Activated CD4-positive, alpha-beta T cell treated with anti-CD3 and anti-CD28 coated beads for 4 hours (primary cell): ENCODE measurements at places on chromosomes 7 and 10.

DNA sequence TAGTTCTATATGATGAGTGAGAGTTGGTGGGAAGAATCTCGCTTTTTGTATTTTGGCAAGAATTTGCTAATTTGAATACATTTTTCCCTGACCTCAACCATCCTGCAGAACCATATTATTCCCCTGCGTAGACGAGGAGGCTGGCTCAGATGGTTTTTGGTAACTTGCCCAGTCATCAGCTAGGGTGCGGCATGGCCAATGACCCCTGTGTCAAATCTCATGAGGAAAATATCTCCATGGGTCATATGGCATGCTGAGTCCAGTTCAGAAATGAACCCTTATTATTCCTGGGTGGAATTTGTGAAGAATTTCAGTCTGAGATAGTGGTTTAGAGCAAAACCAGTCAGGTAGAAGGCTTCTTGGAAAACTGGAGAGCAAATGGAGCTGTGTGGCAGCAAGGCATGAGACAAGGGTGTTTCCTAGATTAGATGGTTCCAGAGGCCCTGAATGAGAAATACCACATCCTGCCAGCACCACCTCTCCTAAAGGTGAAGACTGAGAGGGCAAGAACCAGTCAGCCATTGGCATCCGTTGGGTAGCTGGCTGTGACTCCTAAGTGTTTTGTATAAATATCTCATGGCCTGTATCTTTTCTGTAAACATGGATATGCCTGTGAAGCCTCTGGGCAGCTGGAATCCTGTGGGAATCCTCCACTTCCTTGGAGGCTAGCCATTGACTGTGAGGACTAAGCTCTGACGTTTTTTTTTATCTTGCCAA, 5.8 kb upstream of the UPP1 start:
- peak; percentile 20 for DNase-seq

- no peak for DNase-seq
These were observed 119.4 kb upstream of the INHBA start for GRCh38 chr7:41822259-41822817.

- no peak for DNase-seq
These were observed 146.5 kb downstream of the FANK1 start for GRCh38 chr10:126042906-126043305.

DNA sequence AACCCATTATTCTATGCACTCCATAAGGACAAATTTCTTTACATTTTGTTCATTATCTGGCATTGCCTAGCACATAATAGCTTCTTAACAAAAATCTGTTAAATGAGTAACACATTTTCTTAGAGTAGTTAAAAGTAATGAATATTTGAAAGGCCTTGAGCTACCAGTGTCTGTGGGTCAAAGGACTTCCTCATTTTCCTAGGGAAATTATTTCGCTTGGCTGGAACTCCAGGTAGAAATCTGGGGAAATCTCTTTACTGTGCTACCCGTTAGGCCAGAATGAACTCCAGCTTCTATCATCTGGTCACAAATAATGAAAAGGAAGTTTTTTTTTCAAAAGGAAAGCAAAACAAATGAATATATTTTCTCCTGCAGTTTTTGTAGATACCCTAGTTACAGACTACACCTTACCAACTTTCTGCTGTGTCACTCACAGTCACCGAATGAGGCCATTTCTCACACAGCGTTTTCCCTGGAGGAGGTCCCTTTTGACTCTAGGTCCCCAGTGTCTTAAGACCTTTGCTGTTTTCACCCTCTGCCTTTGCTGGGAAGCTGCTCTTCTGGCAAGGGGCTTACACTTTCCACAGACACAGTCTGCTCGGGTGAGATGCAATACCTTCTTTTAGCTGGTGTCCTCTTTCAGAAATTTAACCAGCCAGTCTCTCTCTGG, 1.6 kb downstream of the SAMD9L start:
- DNase-seq, result no peak

GRCh38 chr10:61404751-61405150, 48.4 kb downstream of the TMEM26 start:
- DNase-seq, result no peak

GRCh38 chr7:19295376-19295775, 150.2 kb upstream of the FERD3L start:
- DNase-seq, result no peak

GRCh38 chr7:91098566-91098965, 165.7 kb upstream of the FZD1 start:
- no peak for DNase-seq

GRCh38 chr10:350981-351501, 215.8 kb downstream of the ZMYND11 start:
- DNase-seq, result no peak

DNA sequence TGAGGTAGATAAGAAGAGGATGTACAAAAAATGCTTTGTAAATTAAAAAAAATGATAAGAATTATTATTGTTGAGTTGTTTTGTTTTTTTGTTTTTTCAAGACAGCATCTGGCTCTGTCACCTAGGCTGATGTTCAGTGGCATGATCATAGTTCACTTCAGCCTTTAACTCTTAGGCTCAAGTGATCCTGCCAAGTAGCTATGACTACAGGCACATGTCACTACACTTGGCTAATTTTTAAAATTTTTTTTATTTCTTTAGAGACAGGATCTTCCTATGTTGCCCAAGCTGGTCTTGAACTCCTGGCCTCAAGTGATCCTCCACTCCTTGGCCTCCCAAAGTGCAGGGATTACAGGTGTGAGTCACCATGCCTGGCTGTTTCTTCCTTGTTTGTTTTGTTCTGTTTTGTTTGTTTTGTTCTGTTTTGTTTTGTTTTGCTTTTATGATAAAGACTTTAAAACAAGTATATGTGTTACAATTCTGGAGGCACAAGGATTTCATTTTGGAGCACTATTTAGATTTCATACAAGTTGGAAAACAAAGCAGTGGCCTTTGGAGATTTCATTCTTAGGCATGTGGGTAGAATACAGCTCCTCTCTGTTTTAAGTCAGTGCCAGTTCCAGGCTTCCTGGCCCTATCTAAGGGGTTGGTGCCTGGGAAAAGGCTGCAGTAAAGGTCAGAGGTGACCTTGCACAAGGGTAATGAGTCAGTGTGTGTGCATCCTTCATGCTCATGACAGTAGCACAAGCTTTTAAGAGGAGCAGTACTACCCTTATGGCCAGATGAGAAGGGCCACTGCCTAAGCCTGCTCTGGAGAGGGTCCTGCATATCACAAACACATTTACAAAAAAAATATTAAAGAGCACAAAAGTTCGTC, 17.9 kb downstream of the FGFBP3 start:
- DNase-seq, result no peak

DNA sequence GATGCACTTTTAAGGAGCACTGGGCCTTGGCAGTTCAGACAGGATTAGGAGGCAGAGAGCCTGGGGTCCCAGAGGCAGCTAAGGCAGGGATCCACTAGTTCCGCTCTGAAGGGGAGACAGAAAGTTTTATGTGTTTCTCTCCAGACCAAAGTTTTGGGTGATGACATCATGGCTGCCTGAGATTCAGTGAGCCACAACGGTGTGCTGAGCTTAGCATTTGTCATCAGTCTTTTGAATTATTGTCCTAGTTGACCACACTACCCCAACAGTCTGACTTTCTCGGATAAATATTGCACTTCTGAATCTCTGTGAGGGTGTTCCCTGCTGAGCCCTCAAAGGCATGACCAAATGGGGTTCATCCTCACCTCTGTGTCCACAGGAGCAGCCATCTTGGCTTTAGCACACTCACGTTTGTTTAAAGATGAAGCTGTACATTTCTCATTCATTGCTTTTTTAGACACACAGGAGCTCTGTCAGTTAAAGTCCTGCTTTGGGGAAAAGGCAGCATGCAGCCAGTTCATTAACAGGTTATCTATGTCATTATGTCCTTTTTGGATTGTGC, 297.7 kb upstream of the LRGUK start:
- DNase-seq, result no peak

GRCh38 chr7:33753881-33754525, 151.3 kb upstream of the BMPER start:
- DNase-seq, result no peak

- no peak for DNase-seq
These were observed 102.9 kb upstream of the FERD3L start for GRCh38 chr7:19248115-19248514.

DNA sequence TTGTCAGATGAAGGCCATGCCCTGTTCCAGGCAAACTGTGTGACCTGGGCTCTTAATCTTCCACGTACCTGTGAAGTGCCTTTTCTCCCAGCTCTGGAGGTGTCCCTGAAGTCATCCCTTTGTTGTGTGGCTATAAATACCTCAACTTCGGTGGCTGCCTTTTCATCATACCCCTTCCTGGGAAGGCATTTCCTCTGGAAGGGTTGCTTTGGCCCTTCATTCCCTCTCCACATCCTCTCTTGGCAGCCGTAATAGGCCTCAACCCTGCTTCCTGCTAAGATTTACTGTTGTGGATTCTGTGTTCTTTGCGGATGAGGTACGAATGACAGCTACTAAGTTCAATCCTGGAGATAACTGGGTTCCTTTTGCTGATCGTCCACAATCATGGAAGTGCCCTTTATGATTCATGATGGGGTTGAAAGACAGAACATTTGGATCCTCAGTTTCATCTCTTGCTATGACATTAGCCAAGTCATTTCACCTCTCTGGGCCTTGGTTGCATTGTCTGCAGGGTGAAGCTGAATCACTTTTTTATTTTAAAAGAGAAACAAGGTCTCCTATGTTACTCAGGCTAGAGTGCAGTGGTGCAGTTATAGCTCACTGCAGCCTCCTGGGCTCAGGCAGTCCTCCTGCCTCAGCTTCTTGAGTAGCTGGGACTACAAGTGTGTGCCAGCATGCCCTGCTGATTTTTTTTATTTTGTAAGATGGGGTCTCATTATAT, 23.6 kb downstream of the FKBP6 start:
- no peak for DNase-seq

GRCh38 chr7:21641546-21641945, 98.7 kb downstream of the DNAH11 start:
- no peak for DNase-seq

DNA sequence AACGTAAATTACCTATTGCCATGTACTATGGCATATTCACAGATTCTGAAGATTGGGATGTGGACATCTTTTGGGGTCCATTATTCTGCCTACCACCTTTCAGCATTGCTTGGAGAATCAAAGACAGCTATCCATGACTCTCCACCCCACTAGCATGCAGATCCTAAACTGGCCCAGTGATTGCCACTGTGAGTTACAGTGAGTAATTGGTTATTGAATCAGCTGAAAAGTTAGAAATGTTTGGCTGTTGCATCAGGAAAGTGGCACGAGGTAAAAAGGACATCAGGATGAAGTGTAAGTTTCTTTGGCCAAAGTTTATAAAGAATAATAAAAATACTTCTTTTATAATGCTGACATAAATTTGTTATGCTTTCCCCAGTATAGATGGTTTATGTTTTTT, 148.2 kb upstream of the ETV1 start:
- no peak for DNase-seq

DNA sequence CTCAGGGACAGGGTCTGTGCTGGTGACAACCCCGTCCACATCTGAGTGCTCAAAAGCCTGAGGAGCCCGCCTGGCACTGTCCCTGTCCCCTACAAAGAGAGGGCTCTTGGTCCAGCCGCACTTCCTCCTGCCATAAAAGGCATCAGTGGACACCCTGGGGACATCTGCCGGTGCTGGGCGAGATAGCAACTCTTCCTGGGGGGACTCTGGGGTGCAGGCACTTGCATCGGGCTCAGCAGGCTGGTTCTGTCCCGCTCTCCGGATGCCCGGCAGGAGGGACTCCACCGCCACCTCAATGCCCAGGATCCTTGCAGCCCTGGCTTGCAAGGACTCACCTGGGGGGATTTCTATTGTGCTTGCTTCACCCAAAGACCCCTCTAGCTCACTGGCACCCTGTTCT, 32.8 kb downstream of the JCAD start:
- no peak for DNase-seq

DNA sequence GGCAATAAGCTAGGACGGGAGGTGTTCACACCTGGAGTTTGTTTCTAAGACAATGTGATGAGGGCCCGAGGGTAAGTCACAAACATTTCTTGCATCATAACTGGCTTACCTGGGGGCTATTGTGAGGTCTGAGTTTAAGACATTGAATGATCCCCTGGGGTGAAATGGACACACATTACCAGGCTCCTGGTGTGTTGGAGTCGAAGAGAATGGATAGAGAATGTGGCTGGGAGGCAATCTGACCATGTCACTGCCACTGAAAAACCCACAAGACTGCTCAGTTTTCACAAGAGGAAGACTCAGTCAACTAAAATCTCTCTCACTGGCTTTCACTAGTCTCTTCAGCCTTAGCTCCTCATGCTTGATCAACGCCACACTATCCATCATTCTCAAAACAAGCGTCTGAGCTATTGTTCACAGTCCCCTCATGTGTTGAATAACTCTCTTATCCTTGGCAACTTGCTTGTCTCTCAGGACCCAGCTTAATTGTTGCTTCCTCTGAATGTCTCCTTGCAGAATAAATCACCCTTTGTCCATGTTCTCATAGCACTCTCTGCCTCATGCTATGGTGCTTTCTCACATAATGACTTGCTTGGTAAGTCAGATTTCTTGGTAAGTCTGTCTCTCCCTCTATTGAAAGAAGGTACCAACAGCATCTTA, at the start of gene C10orf120:
C10orf120 (minus strand) TSS at position 51 of the 660 bp plus-strand sequence. CDS start 56 bp downstream, outside the sequence.
- no peak for DNase-seq
